ENCODE measurements at places on chromosomes 7 and 10.

GRCh38 chr7:22833957-22834356 lies 11.3 kb upstream of the TOMM7 start:
- no peak for DNase-seq

DNA sequence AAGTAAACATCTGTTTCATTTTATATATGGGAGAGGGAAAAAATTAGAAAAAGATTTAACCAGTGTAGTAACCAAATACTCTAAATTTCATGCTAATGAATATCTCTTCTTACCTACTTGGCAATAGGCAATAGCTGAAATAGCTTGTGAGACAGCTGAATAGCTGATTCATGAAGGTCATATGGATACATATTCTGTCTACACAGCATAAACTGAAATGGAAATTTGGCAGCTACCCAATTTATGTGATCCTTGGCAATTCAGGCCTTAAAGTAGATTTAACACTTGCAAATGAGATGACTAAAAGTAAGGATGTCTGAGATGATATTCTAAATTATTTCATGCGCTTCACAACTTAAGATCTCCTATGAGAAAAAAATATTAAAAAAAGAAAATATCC lies 261.2 kb upstream of the SEMA3A start:
- no peak for DNase-seq

- no peak for DNase-seq
Observed at GRCh38 chr7:37683246-37684120, at the start of gene GPR141. Gene GPR141 (plus strand): TSS chr7:37683766. CDS start chr7:37740394, 56,628 bp downstream.

GRCh38 chr10:83801983-83802382 lies 337.3 kb upstream of the GHITM start:
- DNase-seq: no peak

DNA sequence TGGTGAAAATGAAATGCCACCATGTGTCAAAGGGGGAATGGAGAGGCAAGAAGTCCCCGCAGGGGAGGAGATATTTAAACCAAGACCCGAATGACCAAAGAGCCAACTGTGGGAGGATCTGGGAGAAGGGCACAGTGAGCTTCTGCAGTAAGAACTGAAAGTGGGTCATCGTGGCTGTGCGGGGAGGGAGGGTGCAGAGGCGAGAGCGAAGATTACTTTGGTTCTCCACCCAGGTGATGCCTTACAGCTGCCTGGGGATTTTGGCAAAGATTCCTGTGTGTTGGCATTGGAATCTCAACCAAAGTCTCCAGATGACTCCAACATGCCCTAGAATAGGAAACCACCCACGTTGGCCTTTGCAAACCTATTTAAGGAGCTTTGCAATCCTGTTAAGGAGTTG lies 44.2 kb upstream of the ADAM12 start:
- DNase-seq: no peak

DNA sequence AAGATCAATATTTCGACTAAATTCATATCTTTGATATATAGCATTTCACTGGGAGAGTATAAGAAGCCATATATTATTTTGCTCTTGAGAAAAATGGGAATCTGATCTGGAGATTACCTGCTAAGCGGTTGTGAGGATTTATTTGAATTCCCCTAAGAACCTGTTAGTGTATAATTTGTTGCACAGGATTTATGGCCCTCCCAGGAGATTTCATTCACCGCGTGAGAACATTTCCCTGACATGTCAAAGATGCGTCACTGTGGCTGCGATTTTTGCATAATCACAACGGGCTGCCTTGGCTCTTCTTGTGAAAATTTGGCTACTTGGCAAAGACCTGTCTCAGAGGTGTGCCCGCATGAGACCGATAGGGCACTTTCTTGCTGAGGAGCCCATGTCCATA lies 184.7 kb upstream of the PFKP start:
- no peak for DNase-seq

DNA sequence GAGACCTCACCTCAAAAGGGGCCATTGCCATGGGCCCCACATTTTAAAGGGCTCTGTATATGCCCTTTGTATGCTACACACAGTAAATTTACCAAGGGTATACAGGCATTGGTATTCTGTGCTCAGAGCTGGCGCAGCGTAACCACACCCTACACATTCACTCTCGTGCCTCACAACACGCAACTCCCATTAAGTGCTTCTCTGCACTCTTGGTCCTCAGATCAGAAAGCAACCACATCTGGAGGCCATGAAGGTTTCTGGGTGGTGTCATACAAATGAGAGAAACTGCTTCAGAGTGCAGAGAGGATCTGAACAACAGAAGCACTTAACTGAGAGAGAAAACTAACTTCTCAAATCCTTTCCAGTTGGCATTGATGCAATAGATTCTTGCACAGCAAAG lies 9.4 kb upstream of the CACUL1 start:
- DNase-seq: no peak
